AG20443 (cell line): ENCODE measurements at places on chromosomes 12 and 14.
A peak's percentile ranks its signal among the peaks of the same experiment; 100 is the strongest.

DNA sequence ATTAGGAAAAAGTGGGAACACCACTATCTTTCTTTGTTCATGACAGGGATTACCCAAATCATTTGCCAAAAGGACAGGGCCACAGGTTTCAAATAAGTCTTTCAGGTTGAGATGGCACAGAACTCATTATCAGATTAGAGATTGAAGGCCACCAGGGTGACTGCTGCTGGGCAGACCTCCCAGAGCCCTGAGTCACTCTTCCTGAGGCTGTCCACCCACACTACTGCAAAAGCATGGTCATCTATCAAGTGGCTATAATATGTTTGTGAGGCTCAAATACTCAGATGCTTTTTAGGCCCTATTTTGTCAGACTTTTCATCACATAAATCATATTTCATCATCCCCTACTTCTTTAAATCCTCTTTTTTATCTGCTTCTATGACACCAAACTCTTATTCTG, 155.3 kb upstream of the CCDC196 start:
- DNase-seq, result peak; percentile 18

GRCh38 chr14:68544081-68544892, 248.6 kb downstream of the ZFP36L1 start:
- peak; percentile 89 for DNase-seq

DNA sequence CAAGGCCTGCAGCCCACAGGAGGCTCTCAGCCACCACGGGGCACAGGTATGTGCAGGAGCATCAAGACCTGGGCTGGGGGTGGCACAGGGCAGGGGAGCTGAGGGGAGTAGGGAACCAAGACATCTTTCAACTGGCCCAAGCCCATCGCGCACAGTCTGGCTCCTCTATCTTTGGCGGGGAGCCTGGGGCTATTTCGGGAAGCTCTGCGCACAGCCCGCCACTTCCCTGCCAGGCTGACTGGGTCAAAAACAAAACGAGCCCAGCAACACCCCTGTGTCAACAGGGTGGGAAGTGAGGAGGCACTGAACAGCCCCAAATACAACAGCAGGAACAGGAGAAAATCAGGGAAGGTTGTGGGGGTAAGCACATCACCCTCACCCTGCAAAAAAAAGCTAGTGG, 83.9 kb downstream of the ARL6IP4 start:
- no peak for DNase-seq

DNA sequence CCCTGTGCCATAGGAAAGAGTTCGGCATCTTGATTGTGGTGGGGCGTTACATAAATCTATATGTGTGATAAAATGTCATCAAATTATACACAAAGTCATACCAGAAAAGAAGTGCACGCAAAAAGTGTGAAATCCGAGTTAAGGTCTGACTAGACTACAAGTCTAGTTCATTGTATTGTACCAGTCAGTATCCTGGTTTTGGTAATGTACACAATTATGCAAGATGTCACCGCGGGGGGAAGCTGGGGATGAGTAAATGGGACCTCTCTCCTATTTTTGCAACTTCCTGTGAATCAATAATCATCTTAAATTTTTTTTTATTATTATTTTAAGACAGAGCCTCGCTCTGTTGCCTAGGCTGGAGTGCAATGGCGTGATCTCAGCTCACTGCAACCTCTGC, 43.2 kb upstream of the BCL11B start:
- no peak for DNase-seq

- no peak for DNase-seq
These were observed 14.3 kb upstream of the IFI27L2 start for GRCh38 chr14:94143711-94144110.

GRCh38 chr12:32494656-32495055, 95.3 kb downstream of the FGD4 start:
- no peak for DNase-seq

- no peak for DNase-seq
These were observed 59.6 kb downstream of the DIP2B start for GRCh38 chr12:50564237-50564947.

DNA sequence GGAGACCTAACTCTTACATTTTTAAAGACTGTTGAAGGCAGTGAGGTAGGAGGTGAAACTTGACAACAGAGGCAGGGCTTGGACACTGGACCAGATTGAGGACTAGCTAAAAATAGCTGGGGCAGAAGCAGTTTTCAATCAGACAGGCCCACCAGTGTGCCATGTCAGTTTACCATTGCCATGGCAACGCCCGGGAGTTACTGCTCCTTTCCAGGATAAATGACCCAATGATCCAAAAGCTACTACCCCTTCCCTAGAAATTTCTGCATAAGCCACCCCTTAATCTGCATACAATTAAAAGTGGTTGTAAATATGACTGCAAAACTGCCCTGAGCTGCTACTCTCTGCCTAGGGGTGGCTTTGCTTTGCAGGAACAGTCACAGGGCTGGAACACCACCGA, 53.2 kb upstream of the PKP2 start:
- DNase-seq, result no peak

- peak; percentile 76 for DNase-seq
These were observed 515 bp upstream of the ABCC9 start for GRCh38 chr12:21941506-21942376.

DNA sequence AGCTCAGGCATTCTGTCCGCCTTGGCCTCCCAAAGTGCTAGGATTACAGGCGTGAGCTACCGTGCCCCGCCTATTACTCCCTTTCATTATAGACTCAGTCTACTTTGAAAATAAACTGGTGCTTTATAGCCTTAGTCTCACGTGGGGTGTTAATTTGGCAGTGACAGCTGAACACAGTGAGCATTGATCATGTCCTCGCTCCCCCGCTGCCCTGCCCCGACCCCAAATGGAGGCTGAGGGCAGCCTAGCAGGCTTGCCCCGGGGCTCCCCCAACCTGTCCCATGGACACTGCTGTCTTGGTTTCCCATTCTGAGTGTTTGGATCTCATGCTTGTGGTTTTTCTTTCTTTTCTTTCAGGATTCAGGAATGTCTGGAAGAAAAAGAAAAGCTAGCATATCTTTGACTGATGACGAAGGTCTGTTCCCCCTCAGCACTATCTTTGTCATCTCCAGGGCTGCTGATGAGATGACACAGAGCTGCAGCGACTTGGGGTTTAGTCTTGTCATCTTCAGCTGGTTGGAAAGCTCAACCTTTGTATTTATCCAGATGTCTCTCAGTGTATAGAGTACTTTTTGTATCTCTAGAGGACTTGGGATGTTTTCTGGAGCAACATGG, 42.2 kb downstream of the EP400 start:
- DNase-seq, result no peak
